ENCODE measurements at places on chromosomes 1 and 21. TPM values are rescaled to one million over a fixed set of nuclear protein-coding genes. Genes with fewer than 3 reads are reported as not detected.
A peak's percentile ranks its signal among the peaks of the same experiment; 100 is the strongest.

GRCh38 chr1:219189952-219190351 lies 16.3 kb downstream of the LYPLAL1 start:
- no peak for DNase-seq
- H3K4me1 ChIP-seq = peaks cover 24% of the 10 kb centered on the region
- H3K27me3 ChIP-seq = no peaks in the 10 kb centered on the region

GRCh38 chr1:2535981-2536380 lies 5.9 kb upstream of the HES5 start:
- peaks cover 15% of the 10 kb centered on the region for H3K4me1 ChIP-seq
- no peak overlapping the region for H3K27ac ChIP-seq
- H3K27me3 ChIP-seq = peaks cover 100% of the 10 kb centered on the region
- no peak overlapping the region for H3K4me3 ChIP-seq

DNA sequence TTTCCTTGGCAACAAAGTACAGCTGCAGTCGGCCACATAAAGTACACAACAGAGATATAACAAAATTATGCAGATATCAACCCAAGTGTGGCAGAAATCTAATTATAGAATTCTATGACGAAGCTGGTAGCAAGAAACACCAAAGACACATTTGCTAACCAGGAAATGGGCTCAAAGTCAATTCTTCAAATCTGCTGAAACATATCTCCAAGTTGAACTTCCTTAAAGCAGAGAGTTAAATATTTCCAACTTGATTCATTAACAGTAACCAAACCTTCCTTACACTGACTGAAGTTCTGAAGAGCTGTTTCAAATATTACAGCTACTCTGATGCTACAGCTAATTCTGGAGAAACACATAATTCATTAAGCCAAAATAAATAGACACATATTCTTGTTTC lies 67.6 kb upstream of the SDC3 start:
- peak overlapping the region; percentile 43 for H3K27ac ChIP-seq
- no peak for DNase-seq
- H3K4me1 ChIP-seq = peaks cover 26% of the 10 kb centered on the region
- no peaks in the 10 kb centered on the region for H3K27me3 ChIP-seq

DNA sequence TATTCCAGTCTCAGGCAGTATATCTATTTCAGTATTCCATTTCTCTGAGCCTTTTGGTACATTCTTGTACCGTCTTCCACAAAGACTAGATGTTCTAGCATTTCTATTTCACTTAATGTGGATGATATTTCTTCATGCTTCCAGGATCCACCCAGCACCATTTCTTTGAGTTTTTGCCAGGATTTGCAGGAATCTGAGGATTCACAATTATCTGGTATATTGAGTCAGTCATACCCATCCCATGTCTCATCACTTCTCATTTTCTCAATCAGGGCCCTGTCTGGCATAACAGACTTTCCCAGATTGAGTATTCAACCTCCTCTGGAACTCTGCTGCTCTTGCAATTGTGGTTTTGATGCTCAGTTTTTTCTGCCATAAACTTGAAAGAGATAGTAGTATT lies 20.9 kb upstream of the COL11A1 start:
- no peaks in the 10 kb centered on the region for H3K27me3 ChIP-seq
- H3K36me3 ChIP-seq = no peaks in the 10 kb centered on the region
- no peak overlapping the region for H3K27ac ChIP-seq
- no peak overlapping the region for H3K4me3 ChIP-seq
- no peak for DNase-seq

GRCh38 chr1:39877980-39878956 lies 5.0 kb downstream of the TRIT1 start:
- peak; percentile 3 for DNase-seq
- H3K27me3 ChIP-seq = no peaks in the 10 kb centered on the region
- H3K4me1 ChIP-seq = peaks cover 30% of the 10 kb centered on the region
- no peaks in the 10 kb centered on the region for H3K36me3 ChIP-seq
- H3K27ac ChIP-seq = peak overlapping the region; percentile 9

DNA sequence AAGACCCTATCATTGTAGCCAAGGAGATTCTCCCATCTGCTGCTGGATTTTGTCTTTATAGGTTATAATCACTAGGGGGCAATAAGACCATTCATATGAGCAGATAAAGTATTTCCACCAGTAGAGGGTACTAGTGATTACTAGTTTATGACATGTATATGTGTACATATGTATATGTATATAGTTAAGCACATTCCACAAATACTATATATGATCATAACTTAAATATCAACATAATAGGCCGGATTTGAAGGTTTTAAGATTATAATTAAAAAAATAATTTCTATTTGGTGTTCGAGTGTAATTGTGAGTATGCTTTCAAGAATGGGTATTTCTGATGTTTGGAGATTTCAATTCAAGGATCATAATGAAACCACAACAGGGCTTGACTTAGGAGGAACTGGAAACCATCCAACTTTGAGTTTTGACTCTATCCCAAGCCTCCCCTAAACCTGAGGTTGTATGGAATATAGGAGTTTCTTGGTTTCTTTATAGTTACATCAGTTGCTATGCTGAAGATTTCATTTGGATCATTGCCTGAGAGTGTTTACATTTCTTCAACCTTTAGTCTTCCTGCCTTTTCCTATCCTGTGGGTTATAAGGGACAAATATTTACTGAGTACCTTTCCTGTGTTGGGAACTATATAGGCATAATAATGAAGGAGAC lies 16.9 kb downstream of the TCEANC2 start:
- no peak overlapping the region for H3K27ac ChIP-seq
- no peak for DNase-seq
- no peaks in the 10 kb centered on the region for H3K27me3 ChIP-seq

Gene HTR1D
- not detected for total RNA-seq

Gene FCRL1
- total RNA-seq = not detected

Gene KCTD3
- 61.0 TPM for total RNA-seq

Gene DTL
- 0.06 TPM for total RNA-seq

Gene NID1
- 390 TPM for total RNA-seq

Gene SERPINC1
- not detected for total RNA-seq

Gene CD101
- 1.5 TPM for total RNA-seq
